NCI-H1048 (cell line): ENCODE measurements at places on chromosomes 4 and X.

- no peak for DNase-seq
Observed at GRCh38 chr4:80710748-80711451, 319.6 kb upstream of the BMP3 start.

- DNase-seq: no peak
Observed at GRCh38 chr4:3707423-3708102, 58.6 kb upstream of the ADRA2C start.

GRCh38 chr4:159413306-159413943, 310.5 kb downstream of the RAPGEF2 start:
- DNase-seq: no peak

DNA sequence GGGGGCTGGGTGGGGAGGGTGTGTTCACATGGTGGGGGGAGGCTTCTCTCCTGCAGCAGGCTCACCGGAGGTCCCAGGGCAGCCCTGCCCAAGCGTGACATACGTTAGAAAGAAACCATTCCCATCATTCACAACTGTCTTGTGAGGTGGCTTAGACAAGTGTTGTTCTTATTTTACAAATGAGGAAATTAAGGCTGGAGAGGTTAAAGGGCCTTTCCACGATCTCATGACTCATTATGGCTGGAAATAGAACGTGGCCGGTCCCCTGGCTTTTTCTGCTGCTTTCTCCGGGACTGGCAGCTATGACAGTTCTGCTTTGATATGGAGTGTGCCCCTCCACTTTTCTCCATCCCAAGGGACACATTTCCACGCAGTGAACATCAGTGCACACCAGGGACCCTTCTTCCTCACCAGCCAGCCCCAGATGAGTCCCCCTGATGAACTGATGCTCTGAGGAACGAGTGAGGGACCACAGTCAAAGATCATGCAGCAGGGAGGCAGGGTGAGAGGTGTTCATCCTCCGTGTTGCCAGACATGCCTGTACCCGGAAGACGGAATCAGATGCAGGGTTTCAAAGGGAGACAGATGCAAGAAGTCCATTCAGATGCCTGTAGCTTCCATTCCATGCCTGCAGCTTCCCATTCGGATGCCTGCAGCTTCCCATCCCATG, 64.0 kb upstream of the ACSL1 start:
- DNase-seq: no peak

DNA sequence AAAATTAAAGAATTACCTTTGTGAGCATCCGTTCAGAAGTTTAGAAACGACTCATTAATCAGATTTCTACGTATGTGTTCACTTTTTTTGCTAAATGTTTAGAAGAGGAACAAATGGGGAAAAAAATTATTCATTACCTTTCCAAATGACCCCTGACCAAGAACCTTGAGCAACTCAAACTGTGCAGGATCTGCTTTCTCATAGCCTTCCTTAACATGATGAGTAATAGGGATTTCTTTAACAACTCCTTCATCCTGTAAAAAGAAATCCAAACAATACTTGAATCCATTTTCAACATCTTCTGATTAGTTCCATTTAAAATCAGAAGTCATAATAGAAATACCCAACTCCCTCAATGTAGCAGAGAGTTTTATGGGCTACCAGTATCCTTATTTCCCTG, 32.1 kb downstream of the RPS6KA6 start:
- no peak for DNase-seq

DNA sequence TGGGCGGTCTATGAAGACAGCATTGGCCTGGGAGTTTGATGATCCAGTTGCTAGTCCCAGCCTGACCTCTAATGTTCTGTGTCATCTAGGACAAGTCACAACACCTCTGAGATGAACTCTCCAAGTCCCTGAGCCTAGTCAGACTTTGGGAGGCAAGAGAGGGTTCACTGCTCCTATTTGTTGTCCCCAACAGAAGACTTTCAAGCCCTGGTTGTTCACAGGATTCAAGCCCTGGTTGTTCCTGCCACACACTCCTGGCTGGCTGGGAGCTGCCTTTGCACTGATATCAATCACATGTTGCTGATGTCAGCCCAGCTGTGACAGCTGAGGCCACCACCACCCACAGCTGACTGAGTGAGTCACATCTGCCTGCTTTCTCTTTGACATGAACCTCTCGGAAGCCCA, 253.2 kb upstream of the RASGEF1B start:
- DNase-seq: no peak

DNA sequence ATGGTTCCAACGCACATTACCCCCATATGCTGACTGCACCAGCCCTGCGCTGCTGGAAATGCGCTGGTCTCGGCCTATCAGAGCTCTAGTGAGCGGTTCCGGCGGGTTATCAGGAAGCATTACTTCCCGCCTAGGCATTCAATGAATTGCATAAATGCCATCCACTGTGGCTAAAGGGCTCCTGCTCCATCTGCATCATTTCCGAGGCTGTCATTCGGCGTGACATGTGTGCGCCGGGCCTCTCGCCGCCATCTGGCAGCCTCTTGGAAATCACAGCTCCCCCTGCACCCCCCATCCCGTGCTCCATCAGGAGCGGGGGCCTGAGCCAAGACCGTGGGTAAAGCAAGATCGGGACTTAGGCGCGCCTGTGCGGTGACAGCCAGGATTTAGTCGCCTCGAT, 64.4 kb downstream of the SEPSECS start:
- DNase-seq: no peak

DNA sequence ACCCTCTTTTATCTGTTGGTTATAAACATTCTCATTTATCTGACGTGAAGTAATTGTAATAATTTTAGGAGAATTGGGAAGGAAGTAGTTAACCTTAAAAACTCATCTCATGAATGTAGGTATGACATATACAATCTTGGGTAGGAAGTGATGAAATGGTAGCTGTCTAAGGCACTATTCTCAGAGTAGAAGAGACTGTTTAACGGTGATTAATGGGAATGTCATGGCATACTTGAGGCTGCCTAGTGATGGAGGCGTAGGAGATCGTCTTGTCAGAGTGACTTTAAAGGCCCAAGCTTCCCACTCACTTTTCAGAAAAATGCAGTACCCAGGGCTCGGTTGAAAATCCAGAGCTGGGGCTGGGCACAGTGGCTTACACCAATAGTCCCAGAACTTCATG, 19.4 kb upstream of the AGA start:
- DNase-seq: no peak

DNA sequence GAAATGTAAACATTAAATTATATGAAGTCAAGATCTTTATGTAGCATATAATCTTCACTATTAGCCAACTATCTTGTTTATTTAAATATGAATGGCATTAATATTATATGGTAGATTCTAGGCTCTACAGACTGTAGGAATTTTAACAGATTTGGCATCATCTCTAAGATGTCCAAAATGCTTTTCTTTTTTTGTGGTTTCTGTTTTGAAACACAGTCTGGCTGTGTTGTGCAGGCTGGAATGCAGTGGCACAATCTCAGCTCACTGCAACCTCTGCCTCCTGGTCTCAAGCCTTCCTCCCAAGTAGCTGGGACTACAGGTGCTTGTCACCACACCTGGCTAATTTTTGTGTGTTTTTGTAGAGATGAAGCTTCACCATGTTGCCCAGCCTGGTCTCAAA, 76.2 kb downstream of the ELOVL6 start:
- no peak for DNase-seq

DNA sequence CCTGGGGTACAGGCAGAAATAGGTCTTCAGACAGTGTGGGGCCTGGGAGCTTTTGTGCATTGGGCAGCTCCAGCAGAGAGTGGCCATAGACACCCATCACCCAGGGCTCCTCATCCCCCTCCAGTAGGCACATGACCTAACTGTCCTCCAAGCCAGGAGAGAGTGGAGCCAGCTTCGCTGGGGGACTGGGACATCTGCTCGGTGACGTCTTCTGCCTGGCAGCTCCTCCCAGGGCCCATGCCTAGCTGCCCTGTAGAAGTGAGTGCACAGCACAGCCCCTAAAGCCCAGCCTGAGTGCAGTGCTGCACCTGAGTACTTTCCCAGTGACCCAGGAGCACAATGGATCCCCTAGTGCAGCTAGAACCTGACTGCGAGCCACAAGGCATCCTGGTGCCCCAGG, 279.7 kb upstream of the SLC7A11 start:
- DNase-seq: no peak

DNA sequence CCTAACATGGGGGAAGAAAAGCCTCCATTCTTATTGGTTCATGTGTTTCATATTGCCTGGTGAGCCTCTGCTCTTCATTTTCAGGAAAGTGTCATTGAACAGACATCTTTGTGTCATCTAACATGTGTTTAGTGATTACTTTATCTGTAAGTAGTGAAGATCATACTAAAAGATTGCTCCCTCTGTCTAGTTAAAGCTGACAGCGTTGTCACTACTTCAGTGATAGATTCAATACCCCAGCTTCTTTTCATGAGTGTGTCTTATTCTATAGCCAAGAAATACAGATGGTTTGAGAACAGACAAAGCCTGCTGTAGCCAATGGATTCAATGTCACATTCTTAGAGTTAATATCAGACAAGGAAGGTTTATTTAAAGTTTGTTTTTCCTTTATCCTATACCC, 85.1 kb downstream of the NKX6-1 start:
- DNase-seq: no peak

GRCh38 chrX:112851806-112852205, 11.2 kb upstream of the AMOT start:
- no peak for DNase-seq

DNA sequence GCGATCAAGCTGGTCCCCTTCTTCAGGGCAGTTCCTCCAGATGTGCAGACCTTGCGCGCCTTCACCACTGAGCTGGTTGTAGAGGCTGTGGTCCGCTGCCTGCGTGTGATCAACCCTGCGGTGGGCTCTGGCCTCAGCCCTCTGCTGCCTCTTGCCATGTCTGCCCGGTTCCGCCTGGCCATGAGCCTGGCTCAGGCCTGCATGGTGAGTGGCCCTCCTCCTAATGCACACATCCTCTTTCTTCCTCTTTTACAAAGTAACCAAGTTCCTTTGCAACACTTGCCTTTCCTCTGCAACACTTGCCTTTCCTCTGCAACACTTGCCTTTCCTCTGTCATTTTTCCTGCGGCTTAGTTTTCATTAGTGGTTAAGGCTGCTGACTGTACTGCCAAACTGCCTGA, 1.8 kb downstream of the CCDC22 start:
- no peak for DNase-seq

DNA sequence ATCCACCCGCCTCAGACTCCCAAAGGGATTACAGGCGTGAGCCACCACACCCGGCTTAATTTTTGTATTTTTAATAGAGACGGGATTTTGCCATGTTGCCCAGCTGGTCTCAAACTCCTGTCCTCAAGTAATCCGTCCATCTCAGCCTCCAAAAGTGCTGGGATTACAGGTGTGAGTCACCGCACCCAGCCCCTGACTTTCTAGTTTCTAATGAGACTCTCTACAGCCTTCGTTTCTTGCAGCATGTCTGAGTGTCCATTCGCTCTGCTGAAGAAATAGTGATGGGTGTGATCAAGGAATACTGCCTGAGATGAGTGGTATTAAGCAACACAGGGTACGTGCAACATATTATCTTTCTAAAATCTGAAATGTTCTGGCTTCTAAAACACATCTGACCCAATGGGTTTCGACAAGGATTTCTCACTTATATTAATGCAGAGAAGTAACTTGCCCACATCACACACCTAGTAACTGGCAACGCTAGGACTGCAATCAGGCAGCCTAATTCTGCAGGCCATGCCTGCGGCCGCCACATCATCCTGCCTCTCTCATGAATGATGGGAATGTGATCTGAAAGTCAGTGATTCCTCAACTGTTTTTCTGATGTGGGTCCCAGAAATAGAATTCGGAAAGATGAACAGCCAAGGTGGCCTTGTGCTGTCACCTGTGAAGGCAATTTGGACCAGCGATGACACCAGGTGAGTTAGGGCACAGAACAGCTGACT, 74.3 kb downstream of the RBM47 start:
- no peak for DNase-seq

GRCh38 chr4:152220201-152220666, 315.7 kb downstream of the FBXW7 start:
- no peak for DNase-seq

GRCh38 chrX:131046596-131046995, 11.6 kb upstream of the ARHGAP36 start:
- no peak for DNase-seq

GRCh38 chrX:24412637-24413363, 52.3 kb upstream of the PDK3 start:
- DNase-seq: no peak

DNA sequence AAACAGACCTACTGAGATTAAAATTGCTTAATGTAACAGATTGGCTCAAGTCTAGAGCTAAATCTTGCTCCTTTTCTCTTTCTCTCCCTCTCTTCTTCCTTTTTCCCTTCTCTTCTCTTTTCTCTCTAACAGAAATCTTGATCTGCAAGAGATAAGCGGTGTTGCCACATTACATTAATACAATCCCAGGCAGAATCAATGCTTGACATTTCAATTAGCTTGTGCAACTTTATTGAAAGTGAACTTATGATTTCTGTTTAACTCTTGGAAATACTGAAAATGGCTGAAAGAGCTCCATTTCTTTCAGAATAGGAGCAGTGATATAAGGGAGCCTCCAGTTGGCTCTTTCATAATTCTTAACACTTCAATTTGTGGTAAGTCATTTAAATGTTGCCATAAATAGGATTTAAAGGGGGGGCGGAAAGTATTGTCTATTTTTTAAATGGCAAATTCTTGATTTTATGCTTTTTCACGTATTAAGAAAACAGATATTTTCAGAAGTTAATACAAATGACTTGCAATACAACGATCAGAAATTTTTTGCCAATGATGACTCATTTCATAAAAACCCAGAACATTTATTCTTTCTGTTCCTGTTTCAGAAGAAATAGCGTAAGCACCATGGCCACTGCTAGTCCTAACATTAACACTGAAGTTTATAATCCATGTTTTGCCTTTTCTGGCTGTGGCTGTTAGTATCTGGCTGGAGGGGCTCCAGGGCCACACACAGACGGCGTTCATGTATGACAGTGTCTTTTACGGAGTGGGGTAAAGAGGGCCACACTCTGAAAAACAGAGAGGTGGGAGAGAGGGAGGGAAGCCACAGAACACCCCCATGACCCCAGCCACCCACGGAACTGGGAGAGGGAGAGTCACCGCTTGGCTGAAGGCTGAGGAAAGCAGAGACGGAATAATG, 115.7 kb upstream of the FAT1 start:
- no peak for DNase-seq

DNA sequence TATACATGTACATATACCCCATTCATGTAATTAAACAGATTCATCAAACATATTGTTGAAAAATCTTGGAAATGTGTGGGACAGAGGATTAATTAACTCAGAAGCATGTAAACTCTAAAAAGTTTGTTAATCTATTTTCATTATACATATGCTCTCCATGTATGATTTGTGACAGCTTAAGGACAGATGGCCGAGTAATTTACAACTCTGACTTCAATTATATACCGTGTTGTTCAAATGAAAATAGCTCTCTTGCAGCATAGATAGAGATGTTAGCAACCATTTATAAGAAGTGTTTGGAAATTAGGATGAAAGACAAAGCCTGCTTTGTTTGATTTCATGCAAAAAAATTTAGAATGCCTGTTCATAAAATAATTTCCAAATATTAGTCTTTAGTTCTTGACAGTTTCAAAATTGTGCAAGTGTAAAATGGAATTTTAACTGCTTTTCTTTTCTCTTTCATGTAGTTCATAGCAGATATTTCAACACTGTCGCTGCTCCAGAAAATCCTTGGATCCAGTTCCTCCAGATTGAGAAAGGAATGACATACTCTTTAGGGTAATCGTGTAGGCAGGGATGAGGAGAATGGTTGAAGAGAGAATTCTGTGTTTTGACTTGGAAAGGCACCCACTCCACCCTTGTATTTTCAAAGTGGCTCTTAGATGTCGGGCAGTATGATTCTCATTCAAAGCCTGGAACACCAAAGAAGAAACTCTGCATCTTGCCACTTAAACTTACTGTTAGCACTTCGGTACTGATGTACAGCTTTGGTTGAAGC, 23.1 kb downstream of the AFF2 start:
- no peak for DNase-seq
